ENCODE measurements at places on chromosomes 3 and 15.

DNA sequence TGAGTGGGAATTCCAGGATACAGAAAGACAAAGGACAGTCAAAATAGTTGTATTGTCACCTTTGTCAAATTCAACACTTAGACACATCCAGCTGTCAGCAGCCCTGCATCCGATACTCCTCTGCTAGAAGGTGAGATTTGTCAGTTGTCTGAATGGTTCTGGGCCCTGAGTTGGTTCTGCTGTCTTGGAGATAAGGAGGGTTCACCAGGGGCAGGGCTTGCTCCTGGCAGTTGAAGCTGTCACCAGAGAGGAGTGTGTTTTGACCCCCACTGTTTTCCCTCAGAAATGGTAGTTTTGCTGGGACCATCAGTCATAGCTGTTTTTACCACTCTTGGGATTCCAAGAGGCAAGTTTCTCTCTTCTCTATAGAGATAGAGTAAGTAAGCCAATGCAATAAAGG, 3.2 kb upstream of the KY start:
- DNase-seq: no peak

- DNase-seq: no peak
Observed at GRCh38 chr15:81071120-81071519, 63.0 kb upstream of the CFAP161 start.

GRCh38 chr3:188854772-188855149, 317.0 kb upstream of the TPRG1 start:
- DNase-seq: no peak

- no peak for DNase-seq
Observed at GRCh38 chr3:15527031-15527459, 5.5 kb upstream of the COLQ start.

DNA sequence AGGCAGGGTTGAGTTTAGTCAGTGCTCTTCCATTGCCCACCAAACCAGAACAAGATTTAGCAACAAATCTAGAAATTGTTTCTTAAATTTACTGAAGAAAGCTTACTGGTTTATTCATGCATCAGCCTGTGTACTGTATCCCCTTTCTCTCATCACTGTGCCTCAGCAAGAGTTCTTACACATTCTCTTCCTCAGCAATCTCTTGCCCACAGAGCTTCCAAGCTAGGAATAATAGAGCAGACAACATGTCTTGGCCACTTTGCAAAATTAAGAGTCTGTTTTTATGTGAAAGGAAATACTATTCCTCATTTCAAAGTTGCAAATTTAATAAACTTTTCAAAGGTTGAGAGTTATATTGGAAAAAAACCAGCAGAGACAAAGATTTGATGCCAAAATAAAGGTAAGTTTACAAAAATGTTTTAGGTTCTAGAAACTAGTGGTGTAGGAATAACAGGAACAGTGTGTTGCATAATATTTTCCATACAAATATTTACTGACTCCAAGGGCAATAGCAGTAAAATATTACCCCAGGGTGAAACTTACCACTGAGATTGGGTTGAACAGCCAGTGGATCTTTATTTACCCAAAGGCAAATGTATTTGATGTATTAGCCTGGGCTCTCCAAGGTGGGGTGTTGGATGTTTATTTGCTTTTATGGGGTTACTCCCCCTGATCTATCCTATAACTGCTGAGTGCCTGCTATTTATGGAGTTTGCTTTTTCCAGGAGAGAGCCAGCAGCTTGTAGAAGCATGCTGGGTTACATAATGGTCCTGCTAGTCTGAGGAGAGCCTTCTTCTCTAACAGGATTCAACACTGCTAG, 276.7 kb downstream of the ADAMTSL3 start:
- DNase-seq: no peak

DNA sequence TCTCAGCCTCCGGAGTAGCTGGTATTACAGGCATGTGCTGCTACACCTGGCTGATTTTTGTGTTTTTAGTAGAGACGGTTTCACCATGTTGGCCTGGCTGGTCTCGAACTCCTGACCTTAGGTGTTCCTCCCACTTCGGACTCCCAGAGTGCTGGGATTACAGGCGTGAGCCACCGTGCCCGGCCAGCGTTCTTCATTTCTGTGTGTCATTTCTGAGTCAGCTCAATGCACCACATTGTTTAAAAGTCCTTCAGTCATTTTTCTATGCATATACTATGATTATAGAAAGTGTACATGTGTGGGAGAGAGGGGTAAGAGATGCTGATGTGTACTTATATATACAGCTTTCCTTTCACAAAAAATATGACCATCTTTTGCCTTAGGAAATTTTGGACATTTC, 2.1 kb downstream of the QTRT2 start:
- no peak for DNase-seq

DNA sequence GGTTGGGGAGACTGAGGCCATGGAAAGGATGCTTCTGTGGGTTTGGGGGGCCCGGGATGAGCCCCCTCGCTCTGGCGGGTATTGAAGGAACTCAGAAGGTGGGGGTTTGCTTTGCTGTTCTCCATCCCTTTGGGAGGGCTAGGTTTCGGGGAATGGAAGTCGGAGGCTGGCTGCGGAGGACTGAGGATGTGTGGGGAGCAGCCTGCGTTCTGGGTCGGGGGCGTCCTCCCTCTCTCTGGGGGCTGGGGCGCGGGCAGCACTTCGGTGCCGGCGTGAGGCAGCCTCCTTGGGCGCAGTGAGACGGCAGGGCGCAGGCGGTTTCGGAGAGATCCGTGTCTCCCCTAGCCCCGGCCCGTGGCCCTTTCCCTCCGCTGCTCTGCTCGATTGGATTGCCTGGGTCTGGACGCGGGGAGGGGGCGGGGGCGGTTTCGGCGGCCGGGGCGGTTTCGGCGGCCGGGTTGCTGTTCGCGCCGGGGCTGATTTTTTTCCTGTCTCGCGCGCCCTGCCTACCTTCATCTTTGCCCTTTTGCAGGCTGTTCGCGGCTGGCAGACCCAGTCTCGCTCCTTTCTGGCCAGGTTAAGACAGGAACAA, 1.4 kb downstream of the PTPRG start:
- no peak for DNase-seq
